Glutamatergic neuron (in vitro differentiated cells): ENCODE measurements at places on chromosomes 3 and 15. TPM values are rescaled to one million over a fixed set of nuclear protein-coding genes. Genes with fewer than 3 reads are reported as not detected.

GRCh38 chr3:85297291-85297690, 338.5 kb downstream of the CADM2 start:
- DNase-seq: no peak

DNA sequence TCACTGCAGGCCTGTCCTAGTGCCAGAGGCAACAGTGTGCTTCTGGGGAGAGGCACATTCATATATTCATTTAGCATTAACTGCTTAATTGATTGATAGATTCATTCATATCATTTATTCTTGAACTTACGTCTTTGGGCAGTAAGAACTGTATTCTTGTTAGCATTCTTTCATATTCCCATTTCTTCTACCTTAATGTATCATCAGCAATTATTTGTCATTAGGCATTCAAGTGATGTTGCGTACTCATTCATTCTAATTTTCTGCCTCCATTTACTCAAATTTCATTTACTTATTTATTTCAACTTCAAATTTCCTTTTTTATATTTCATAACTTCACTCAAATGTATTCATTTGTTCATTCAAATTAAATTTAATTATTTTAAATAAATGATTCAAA, 31.5 kb upstream of the CCR4 start:
- DNase-seq: no peak

Gene CHRNA7
- total RNA-seq: 19.1 TPM

- DNase-seq: no peak
These were observed 376.5 kb downstream of the MFSD1 start for GRCh38 chr3:159178209-159178897.

DNA sequence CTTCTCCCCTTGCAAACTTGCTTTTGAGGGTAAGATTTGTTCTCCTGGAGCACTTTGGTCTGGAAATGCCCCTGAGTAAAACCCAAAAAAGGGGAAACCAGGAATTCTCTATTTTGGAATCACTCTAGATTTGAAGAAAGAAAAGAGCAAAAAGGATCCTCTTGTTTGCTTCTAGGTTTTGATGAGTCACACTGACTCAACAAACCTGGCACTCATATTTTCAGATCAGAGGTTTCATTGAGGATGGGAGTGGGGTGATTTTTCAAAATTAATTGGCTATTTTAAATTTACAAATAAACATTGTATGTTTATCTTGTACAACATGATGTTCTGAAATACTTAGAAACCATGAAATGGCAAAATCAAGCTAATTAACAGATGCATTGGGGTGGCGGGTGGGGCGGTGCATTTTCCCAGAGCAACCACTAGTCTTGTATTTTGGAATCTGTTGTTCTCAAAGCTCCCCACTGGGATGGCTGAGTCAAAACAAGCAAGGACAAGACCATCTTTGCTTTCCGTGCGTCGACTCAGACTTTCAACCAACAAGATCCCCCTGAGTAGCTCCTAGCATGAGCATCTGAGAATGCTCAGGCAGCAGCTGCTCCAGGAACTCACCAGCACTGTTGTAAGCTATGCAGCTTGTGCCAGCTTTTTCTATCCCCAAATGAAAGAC, 451.4 kb downstream of the WDR72 start:
- peak; percentile 18 for DNase-seq

Gene COL6A5
- not detected for total RNA-seq

DNA sequence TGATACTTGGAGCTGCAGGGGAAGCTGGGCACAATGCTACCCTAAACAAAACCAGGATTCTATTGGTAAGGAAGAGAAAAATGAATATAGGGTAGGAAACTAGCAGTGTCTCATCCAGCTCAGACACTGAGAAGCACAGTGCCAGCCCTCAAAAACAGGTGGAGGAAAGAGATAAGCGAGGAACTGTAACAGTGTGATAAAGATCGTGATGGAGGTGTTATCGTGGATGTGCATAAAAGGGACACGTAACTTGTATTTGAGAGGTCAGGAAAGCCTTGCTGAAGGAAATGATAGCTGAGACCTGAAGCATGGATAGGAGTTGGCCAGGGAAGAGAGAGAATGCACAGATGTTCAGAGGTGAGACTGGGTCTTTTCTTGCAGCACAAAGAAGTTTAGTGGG, 27.4 kb downstream of the MIX23 start:
- DNase-seq: no peak

GRCh38 chr3:157498371-157498770, 4.8 kb downstream of the VEPH1 start:
- DNase-seq: no peak

- DNase-seq: peak; percentile 71
These were observed 25.3 kb upstream of the ANKRD28 start for GRCh38 chr3:15823092-15823491.

DNA sequence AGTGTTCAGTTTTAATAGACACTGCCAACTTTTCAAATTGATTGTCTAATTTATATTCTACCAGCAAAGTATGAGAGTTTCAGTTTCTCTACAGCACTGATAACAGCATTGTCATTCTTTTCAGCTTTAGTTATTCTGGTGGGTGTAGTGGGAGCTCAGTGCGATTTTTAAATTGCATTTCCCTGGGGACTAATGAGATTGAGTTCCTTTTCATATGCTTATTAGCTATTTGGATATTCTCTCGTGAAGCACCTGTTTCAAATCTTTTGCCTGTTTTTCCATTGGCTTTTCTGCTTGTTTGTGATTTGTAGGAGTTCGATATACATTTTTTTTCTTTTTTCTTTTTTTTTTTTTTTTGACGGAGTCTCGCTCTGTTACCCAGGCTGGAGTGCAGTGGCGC, 18.8 kb upstream of the IDH2 start:
- no peak for DNase-seq

Gene OR5H2
- not detected for total RNA-seq

GRCh38 chr3:21330293-21330692, 420.7 kb downstream of the ZNF385D start:
- no peak for DNase-seq

DNA sequence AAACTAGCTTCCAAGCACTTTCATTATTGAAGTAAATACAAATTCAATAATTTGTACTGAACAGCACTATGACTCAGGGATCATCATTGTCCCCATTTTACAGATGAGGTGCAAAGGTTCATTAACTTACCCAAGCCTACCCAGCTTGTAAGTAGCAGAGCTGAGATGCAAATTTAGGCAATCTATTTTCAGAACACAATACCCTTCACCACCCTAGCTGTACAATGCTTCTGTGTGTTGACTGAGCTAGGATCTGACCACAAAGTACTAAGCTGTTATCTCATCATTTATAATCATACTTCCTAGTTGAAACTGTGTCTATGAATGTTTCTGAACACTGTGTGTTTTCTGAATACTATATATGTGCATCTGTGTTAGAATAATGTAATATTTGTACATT, 3.2 kb upstream of the ILDR1 start:
- DNase-seq: no peak

GRCh38 chr3:38255627-38256026, 10.0 kb upstream of the SLC22A13 start:
- no peak for DNase-seq

DNA sequence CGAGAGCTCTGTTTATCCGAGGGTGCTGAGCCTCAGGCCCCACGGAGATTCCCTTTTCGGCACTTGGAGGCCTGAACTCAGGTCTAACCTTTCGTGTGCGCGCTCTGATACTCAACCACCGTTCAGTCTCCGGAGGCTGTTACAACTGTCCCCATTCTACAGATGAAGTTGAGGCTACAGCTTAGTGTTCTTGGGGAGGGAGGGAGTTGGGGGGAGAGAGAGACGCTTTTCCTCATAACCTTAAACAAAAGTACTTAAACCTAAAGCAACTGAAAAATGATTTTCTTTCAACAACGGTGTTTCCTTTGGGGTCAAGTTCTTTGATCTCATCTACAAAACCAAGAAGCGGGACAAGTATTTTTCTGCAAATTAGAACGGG, 952 bp upstream of the CHST2 start:
- DNase-seq: no peak

Gene TMC3
- not detected for total RNA-seq

GRCh38 chr3:194476784-194477183, 10.0 kb downstream of the ATP13A3 start:
- no peak for DNase-seq

- DNase-seq: no peak
These were observed 5.5 kb upstream of the IMPDH2 start for GRCh38 chr3:49034650-49035049.

Gene ZNF710
- 25.2 TPM for total RNA-seq

- DNase-seq: no peak
These were observed 105.8 kb downstream of the CYP19A1 start for GRCh38 chr15:51232581-51232980.

- DNase-seq: no peak
These were observed 49.4 kb upstream of the LCTL start for GRCh38 chr15:66614951-66615760.

DNA sequence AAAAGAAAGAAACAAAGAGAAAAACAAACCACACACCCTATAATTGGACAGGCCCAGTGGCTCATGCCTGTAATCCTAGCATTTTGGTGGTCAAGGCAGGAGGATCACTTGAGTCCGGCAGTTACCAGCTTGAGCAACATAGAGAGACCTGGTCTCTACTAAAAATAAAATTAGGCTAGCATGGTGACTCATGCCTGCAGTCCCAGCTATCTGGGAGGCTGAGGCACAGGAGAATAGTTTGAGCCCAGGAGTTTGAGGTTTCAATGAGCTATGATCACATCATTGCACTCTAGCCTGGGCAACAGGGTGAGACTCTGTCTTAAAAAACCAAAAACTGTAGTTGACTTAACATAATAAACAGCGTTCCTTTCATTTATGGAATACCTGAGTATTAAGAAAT, 72.3 kb upstream of the ST3GAL6 start:
- no peak for DNase-seq

Gene LIPC
- not detected for total RNA-seq

Gene SST
- total RNA-seq: 1,741 TPM

DNA sequence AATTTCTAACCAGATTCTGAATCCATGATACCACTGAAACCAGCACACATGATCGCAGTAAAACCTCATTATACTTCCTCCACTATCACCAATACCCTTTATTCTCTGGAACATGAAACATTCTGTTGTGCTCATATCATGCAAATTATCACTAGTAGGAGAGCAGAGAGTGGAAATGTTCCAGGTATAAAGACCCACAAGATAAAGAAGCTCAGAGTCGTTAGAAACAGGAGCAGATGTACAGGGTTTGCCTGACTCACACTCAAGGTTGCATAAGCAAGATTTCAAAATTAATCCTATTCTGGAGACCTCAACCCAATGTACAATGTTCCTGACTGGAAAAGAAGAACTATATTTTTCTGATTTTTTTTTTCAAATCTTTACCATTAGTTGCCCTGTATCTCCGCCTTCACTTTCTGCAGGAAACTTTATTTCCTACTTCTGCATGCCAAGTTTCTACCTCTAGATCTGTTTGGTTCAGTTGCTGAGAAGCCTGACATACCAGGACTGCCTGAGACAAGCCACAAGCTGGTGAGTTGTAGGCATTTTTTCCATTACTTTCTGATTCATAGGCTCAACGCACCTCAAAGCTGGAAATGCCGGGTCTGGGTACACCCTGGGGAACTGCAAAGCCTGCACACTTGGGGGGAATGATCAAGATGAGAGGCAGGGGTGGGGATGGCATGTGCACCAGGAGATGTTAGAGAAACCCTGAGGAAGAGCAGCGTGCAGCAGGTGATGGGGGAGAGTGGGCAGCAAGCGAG, at the start of gene CCR2:
Gene CCR2, plus strand, starts transcription at position 465 of the 764 bp plus-strand sequence. CDS start 3,417 bp downstream, outside the sequence.
- no peak for DNase-seq

- no peak for DNase-seq
These were observed 239.4 kb downstream of the CHST2 start for GRCh38 chr3:143358793-143359491.

DNA sequence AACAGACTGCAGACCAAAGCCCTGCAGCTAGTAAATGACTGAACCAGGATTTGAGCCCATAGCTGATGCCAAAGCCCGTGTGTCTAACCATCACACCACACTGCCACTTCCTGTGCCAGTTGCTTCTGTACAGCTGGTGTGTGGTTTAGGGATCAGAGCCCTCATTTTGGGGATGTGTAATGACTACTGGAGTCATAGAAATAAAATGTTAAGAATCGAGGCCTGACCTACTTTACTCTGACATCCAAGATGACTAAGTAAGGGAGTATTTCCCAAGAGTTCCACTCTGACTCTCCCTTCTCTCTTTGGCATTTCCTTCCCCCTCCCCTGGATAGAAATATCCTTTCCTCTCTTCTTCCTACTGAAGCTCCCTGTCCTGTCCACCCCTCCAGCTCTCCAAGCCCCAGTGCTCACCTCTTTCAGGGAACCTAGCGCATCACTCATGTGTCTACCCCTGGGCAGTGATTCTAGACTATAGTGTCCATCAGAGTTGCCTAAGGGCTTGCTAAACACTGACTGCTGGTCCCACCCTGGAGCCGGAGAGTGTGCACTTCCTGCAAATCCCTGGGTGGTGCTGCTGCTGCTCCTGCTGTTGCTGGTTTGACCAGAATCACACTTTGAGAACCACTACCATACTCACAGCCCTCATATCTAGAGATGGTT, 53.8 kb downstream of the MGLL start:
- no peak for DNase-seq

DNA sequence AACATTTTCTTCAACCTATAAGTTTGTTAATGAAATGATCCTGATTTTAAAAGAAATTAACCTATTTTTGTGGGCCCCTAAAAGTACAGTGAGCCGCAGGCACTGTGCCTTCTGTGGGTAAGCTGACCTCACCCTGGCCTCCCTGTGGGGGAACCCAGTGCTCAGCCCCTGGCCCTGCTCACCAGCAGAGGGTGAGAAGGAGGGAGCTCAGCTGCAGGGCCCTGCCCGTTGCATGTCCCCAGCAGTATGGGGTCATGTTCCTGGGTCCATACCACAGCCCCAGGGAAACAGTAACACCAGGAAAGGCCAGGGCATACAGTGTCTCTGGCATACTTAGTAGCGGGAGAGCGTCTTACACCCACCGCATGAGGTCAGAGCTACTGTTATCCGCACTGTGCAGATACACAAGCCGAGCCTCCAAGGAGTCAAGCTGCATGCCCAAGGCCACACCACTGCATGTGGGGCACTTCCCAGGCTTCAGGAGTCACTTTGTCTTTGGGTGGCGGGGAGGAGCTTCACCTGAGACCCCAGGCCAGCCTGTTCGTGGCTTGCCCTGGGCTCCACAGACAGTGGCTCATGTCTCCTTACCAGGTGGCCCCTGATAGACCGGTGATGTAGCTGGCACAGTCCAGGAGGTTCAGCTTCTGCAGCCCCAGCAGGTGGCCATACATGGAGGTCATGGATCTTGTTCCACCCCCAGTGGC, 22.6 kb upstream of the EHD4 start:
- DNase-seq: no peak

DNA sequence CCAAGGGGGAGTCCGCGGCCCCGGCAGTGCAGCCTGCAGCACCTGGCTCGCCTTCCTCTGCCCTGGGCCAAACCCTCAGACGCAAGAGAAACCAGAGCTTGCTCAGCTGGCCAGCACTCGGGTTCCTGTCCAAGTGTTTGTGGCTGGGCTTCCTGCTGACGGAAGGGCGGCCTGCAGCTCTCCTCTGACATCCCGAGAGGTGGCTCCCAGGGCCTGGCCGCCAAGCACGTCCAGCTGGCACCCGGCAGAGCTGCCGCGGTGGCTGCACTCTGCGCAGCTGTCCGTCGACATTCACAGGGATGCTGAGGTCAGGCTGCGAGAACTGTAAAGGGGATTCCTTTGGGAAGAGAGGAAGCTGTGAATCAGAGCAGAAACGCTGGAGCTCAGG, 85.6 kb downstream of the CPN2 start:
- peak; percentile 73 for DNase-seq

Gene SERINC4
- not detected for total RNA-seq

Gene GPR156
- 0.83 TPM for total RNA-seq

- peak; percentile 65 for DNase-seq
These were observed 9.9 kb downstream of the AMOTL2 start for GRCh38 chr3:134364061-134364935.

GRCh38 chr3:38805004-38805403, 11.0 kb downstream of the SCN10A start:
- no peak for DNase-seq
